Stimulated activated CD4-positive, alpha-beta T cell treated with anti-CD3 and anti-CD28 coated beads, Interleukin-1b, Interleukin-23, amount 100 ng/mL, for 1 hour (primary cell): ENCODE measurements at places on chromosomes 3 and 15.

DNA sequence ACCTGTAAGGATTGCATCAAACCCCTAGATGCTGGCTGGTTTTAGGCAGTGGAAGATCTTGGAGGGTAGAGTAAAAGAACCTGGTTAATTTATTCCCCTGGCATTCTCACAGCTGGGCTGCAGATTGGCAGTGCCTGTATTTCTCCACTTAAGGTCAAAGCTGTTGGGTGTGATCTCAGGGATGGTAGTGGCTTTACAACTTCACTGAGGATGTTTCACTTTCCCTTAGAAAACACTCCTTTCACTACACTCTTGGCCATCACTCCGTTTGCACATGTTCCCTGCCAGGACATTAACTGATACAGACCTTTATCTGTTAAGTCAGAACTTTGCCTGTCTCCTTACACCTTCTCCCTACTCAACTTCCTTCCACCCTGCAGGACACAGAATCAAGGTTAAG lies 779.1 kb upstream of the SEMA6D start:
- DNase-seq, result no peak

DNA sequence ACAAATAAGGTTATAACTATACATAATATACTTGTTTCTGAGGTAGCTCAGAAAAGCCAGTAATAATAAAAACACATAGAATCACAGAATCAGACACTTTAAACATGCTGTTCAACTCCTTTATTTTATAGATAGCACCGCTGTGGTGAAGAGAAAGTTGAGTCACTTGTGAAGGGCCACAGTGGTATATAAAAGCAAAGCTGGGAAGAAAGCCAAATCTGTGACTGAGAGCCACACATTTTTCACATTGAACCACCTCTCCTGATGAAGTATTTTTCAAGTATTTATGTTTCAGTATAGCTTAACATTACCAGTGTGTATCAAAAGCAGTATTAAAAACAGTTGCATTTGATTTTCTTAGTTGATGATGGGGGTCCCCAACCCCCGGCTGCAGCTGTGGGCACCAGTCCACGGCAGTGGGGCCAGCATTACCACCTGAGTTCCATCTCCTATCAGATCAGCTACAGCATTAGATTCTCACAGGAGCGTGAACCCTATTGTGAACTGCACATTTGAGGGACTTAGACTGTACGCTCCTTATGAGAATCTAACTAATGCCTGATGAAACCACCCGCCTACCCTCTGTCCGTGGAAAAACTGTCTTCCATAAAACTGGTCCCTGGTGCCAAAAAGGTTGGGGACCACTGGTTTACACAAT lies 46.2 kb downstream of the TBL1XR1 start:
- no peak for DNase-seq

GRCh38 chr15:81281766-81282605 lies 42.0 kb downstream of the STARD5 start:
- DNase-seq, result no peak

DNA sequence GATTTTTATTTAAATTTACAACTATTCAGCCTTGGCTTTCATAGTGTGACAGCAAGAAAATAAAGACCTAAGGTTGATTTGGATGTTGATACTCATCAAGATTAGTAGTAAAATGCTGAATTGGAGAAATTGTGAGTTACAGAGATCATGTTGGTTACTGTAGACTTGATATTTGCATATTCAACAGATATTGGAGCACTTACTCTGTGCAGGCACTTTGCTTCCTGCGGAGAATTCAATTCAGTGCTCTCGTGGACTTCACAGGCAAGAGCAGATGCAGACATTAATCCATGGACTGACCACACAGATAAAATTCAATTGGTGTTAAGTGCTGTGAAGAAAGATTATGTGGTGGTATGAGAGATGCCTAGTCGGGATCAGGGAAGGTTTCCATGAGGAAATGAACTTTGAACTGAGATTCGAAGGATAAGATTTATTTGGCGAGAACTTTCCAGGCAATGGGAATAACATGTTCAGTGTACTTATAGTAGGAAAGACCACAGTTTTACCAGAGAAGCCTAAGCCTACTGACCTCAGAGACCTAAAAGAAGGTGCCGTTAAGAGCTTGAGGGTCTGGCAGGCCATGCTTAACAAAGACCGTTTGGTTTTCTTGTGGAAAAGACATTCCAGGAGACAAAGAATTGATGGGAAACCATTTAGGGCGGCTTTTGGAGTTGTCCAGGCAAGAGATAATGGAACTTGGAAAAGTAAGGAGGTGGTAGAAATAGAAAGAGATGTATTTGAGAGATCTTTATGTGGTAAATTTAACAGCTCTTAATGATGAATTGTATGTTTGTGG lies 4.3 kb downstream of the SELENOT start:
- DNase-seq, result no peak

DNA sequence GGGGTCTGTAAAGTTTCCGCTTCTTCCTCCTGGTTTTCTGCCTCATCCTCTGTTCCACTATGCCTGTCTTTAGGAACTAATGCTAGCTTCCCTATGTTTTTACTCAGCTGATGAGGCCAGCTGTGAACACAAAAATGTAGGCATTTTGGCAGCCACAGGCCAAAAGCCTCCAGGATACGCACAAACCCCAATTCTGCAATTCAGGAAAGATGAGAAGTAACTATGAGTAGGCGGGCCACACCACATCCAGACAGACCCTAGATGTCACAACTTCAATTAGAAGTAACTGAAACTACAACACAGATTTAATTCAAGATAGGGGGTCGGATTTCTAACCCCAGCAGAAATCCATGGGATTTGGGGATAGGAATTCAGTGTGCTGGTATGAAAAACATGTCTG lies 11.9 kb downstream of the CA12 start:
- no peak for DNase-seq

DNA sequence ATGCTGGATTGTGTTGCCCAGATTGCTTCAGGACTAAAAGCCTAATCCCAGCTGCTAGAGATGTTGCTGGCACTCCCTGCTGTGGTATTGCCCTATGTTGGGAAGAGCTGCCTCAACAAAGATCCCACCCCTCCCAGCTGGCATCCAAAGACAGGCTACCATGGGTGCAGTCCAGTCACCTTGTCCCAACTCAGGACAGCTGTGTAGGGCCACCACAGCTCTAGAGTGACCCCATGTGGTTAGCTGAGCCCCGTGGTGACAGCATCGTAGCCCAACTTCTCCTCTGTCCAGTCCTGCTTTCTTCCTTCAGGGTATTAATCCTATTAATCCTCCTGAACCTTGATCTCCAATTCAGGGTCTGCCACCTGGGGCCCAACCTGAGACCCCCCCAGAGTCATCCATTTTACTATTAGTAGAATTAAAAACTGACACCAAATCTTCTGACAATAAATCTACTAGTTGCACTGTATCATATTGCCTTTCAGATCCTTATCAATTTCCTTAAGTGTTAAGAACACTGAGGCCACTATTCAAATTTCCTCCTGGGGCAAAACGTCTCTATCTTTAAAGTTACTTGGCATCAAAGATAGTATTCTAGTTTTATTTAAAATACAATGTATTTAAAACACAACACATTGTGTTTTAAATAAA lies 83.5 kb downstream of the AQP9 start:
- no peak for DNase-seq

GRCh38 chr3:10292505-10293419 lies at the start of gene GHRL:
Gene GHRL, minus strand, starts transcription at chr3:10292947. Its CDS starts 2,767 bp downstream, at chr3:10290180.
- no peak for DNase-seq

DNA sequence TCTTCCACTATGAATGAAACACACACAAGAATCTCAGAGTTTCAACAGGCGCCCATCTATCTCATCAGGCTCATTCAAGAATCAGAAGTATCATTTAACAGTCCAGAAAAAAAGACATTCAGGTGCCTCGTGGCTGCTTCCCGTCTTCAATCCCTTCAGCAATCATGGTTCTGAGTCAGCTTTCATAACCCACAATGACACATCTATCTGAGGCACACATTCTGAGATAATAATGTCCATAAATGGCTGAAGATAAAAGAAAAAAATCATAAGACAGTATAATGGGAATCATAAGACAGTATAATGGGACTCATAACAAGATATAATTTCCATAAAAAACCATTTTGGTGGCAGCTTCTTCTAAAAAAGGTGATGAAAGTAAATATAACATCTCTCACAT lies 52.4 kb downstream of the TNIK start:
- DNase-seq, result no peak

DNA sequence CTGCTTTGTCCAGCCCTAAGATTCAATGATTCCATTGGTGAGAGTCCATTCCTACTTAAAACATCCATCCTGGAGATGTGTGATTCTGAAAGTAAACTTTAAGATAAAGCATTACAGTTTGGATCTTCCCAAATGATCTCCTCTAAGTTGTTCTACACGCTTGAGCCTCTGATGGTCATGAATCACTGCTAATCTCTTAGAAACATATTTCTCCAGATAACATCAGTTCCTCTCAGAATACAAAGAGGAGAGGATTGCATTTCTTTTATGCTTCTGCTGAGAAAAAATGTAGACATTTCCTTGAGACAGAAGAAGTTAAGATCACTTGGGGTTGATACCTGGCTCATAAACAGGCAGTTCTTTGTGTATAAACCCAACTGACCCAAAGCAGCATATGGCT lies 281.2 kb upstream of the DPH6 start:
- DNase-seq, result no peak

DNA sequence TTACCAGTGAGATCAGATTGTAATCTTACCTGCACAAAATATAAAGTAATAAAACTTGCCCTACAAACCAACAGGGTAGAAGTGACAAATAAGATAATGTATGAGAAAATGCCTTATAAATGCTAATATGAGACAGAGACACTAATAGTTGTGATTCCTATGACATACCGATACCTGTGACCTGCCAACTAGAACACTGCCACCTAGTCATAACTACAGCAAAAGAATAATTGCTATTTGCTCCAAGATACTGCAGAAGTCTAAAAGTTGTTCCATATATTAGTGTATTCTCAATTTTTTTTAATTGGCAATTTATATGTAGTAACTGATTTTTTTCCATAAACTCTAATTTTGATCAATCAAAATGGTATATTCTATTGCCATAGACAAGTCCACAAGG lies 25.3 kb upstream of the GP5 start:
- no peak for DNase-seq

DNA sequence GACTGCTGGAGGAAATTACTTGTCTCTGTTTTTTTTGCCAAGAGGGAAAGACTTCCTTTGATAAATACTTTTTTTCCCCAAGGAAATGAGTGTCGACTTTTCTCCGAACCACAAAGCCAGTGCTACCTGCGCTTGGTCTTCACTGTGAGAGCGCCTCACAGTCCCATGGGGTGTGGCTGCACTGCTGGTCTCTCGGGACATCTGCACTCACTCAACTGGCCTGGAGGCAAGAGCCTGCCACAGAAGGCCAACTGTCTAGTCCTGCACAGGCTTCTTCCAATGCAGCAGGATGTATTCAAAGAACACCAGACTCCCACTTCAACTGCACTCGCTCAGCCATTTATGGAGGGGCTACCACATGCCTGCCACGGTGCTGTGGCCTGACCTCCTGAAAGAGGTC lies 40.6 kb upstream of the CGNL1 start:
- DNase-seq, result no peak

- DNase-seq, result no peak
Measured at GRCh38 chr3:16888785-16889607, 4.2 kb downstream of the PLCL2 start.
